ENCODE measurements at places on chromosomes 2 and 18. TPM values are rescaled to one million over a fixed set of nuclear protein-coding genes. Genes with fewer than 3 reads are reported as not detected.

Gene IWS1
- total RNA-seq, result 59.8 TPM

Gene GAREM2
- total RNA-seq, result 0.93 TPM

Gene CXCR4
- 3.2 TPM for total RNA-seq

Gene HOXD8
- 0.14 TPM for total RNA-seq

Gene REG1B
- not detected for total RNA-seq

Gene SLC23A3
- 0.58 TPM for total RNA-seq

Gene SIX2
- total RNA-seq, result 0.91 TPM

Gene AMER3
- not detected for total RNA-seq

Gene GCC2
- 24.9 TPM for total RNA-seq

Data from left ventricle myocardium inferior (tissue), 1 donor.